AML-193 (cell line): ENCODE measurements at places on chromosomes 2 and 18.

DNA sequence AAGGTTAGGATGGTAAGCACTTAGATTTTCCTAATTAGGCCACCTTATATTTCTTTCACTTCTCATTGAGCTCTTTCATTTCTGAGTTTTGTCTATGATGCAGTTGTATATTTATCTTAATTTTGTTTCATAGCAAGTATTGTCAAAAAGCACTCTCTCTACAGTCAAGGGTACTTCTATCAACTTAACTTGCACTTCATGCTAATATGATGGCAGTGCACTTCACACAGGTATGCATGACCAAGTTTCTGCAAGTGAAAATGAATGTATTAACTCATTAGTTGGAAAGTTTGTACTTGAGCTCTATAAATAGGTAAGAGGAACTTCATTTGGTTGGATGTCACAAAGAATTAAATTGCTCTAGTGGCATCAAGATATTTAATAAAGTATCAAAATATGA, 51.5 kb upstream of the CDH19 start:
- DNase-seq = no peak

DNA sequence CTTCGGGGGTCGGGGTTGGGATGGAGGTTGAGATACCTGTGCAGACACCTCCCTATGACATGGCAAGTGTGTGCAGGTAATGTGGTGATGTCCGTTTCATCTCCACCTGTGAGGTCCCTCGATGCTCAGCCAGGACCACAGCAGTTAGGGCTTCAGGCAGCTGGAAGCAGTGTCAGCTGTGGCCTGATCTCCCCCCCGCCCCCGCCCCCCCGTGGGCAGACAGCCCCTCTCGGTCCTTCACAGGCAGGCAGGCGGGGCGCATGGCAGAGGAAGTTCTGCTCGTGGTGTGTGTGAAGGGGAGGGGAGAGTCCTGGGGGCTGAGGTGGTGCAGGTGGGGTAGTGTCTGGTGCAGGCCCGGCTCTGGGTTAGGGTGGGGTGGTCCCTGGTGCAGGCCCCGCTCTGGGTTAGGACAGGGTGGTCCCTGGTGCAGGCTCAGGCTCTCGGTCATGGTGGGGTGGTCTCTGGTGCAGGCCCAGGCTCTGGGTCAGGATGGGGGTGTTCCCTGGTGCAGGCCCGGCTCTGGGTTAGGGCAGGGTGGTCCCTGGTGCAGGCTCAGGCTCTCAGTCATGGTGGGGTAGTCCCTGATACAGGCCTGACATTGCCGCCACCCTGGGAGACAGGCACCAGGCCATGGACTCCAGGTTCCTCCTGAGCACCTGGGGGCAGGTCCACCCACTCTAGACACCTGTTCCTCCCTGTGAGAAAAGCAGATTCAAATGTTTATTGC, 94.3 kb downstream of the NFATC1 start:
- DNase-seq = no peak

- no peak for DNase-seq
Observed at GRCh38 chr2:190964170-190964795, 49.7 kb downstream of the STAT1 start.

DNA sequence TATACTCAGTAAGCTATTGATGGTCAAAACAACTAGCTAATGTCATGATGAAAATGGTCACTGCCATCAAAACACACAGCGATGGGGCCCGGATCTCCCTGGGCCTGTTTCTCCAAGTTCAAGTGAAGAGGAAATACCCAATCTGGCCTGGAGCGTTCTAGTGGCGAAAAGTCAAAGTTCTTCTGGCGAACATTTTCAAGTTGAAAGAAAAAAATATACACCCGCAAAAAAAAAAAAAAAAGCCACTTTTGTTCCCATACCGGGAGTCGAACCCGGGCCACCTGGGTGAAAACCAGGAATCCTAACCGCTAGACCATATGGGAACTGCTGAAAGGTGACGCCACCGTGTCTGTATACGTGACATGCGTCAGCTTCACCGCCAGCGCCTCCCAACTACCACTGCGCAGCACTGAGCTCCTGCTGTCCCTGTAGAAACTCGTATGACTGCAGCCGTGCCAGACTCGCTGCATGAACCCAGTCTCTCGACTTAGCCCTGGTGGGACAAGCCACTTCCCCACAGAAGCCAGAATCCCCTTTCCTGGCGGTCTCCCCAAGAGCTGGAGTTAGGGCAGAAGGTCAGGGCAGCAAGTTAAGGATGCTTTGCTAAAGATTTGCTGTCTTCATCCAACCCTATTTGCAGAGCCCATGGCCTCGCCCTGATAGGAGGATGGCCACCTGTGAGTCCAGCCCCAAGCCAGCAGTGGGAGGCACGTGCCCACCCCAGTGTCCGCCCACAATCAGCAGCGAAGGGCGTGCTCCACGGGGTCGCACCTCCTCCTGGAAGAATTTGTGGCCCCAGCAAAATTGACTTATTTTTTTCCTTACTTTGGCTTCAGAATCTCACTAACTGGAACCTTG, 5.6 kb upstream of the IMP4 start:
- DNase-seq = no peak

DNA sequence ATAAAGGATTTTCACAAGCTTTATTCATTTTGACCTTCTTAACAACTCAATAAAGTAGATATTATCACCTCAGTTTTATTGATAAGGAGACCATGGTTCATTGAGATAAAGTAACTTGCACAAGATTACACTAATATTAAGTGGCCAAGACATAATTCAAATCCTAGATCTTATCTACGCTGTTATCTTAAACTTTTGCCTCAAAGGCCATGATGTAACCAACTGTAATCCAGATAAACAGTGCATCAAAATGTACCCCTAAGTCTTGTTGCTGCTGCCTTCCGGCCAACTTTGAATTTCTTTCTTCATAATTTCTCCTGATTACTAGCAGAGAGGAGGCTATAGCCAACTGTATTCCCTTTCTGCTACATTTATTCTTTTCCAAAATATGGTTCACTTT, 1094.8 kb upstream of the PIK3C3 start:
- no peak for DNase-seq

DNA sequence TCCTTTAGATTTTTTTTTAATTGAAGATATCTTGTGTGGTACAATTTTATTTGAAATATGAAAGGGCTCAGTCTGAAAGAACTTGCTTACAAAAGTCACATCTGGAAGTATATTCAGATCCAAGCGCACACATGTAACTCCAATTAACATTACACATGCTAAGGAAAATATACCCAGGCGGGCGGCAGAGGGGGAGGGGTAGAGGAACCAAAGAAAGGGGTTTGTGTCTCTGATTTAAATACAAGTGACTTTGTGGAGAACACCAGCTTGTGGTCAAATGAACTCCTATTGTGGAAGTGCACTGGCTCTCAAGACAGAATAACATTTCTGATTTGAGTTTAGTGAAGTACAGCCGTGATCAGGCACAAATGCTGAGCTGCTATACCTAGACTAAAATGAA, 280.2 kb upstream of the SOX11 start:
- DNase-seq = no peak
